ENCODE measurements at places on chromosomes 6 and 20. TPM values are rescaled to one million over a fixed set of nuclear protein-coding genes. Genes with fewer than 3 reads are reported as not detected.

DNA sequence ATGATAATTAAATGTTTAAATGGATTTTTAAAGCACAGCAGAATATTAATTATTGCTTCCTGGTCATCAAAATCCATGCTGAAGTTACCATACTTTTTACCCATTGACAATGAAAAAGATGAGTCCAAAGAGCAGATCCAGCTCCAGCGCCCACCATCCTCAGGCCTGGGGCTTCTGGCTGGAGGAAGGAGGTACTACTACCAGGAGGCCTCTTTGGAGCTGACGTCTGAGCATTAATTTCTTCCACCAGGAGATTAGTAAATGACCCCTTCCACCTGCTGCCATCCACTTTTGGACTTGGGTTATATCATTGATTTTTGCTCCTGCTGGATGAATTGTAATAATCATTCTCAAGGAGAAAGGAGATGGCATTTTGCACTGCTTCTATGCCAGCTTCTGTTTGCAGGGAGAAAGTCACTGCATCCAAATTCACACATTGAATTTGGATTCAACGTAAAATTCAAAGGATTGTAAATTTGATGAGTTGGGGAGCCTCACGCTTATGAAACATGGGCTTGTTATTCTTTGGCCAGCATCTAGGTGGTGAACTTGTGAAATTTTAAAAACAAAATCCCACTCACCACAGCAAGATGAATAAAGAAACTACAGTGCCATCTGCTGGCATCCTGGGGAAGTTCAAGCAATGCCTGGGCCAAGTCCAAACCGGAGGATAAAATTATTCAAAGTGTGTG lies 121.8 kb downstream of the SASH1 start:
- peak; percentile 47 for DNase-seq
- no peak overlapping the region for H3K27ac ChIP-seq

- H3K4me1 ChIP-seq: no peaks in the 10 kb centered on the region
- H3K27me3 ChIP-seq: no peaks in the 10 kb centered on the region
- H3K4me3 ChIP-seq: no peak overlapping the region
- H3K27ac ChIP-seq: no peak overlapping the region
These were observed 49.7 kb downstream of the TP53INP2 start for GRCh38 chr20:34753706-34754461.

- peak overlapping the region; percentile 35 for H3K4me3 ChIP-seq
- H3K27me3 ChIP-seq: no peaks in the 10 kb centered on the region
- no peak overlapping the region for H3K27ac ChIP-seq
- no peaks in the 10 kb centered on the region for H3K36me3 ChIP-seq
These were observed 1.9 kb downstream of the GRM4 start for GRCh38 chr6:34143884-34144580.

DNA sequence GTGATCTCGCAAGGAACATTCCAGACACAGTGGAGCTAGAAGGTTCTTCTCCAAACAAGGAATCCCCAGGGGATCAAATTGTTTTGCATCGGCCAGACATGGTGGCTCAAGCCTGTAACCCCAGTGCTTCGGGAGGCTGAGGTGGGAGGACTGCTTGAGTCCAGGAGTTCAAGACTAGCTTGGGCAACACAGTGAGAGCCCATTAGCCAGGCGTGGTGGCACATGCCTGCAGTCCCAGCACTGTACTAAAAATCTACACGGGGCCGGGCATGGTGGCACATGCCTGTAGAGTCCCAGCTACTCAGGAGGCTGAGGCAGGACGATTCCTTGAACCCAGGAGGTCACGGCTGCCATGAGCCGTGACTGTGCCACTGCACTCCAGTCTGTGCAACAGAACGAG lies 15.3 kb downstream of the GMEB2 start:
- no peaks in the 10 kb centered on the region for H3K4me1 ChIP-seq
- no peak for DNase-seq
- H3K27ac ChIP-seq: no peak overlapping the region
- no peak overlapping the region for H3K4me3 ChIP-seq

DNA sequence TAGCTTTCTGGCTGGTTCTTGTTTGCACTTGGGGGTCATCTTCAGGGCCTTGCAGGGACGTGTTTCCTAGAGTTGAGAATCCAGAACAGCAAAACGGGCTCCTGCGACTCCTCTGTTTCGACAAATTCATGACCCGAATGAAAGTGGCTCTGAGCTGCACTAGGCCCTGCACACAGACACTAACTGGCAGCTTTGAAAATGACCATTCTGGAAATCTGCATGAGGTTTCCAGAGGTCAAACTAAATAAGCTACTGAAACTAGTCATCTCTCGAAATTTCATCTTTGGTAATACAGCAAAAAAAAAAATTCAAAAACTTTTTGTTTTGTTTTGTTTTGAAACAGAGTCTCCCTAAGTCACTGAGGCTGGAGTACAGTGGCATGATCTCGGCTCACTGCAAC lies 15.5 kb upstream of the BMP7 start:
- no peaks in the 10 kb centered on the region for H3K4me1 ChIP-seq
- H3K27me3 ChIP-seq: no peaks in the 10 kb centered on the region
- no peak for DNase-seq
- no peak overlapping the region for H3K4me3 ChIP-seq

- H3K4me3 ChIP-seq: no peak overlapping the region
- H3K36me3 ChIP-seq: no peaks in the 10 kb centered on the region
These were observed 593.4 kb upstream of the JAG1 start for GRCh38 chr20:11267131-11267761.

- no peaks in the 10 kb centered on the region for H3K36me3 ChIP-seq
- no peaks in the 10 kb centered on the region for H3K4me1 ChIP-seq
- H3K27me3 ChIP-seq: no peaks in the 10 kb centered on the region
These were observed 85.0 kb downstream of the PREP start for GRCh38 chr6:105317607-105318533.

FIG4 gene
- 14.7 TPM for total RNA-seq

MTCH1 gene
- 152 TPM for total RNA-seq

CST5 gene
- not detected for total RNA-seq
